ENCODE measurements at places on chromosomes 5 and 9.

DNA sequence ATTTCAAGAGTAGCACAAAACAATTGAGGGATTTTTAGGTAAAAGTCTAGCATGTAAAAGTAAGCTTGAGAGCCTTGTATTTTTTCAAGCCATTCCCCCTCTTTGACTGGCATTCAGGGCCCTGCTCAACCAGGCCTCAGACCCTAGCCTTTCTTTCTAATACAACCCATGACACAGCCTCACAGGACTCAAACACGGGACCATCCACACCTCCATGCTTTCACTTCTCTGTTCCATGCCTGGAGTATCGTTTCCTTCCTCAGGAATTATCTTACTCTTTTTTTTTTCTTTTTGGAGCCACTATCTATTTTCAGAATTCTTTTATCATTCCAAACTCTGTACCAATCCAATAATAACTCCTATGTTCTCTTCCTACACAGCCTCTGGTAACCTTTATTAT lies 560.2 kb upstream of the CLINT1 start:
- no peak for DNase-seq

DNA sequence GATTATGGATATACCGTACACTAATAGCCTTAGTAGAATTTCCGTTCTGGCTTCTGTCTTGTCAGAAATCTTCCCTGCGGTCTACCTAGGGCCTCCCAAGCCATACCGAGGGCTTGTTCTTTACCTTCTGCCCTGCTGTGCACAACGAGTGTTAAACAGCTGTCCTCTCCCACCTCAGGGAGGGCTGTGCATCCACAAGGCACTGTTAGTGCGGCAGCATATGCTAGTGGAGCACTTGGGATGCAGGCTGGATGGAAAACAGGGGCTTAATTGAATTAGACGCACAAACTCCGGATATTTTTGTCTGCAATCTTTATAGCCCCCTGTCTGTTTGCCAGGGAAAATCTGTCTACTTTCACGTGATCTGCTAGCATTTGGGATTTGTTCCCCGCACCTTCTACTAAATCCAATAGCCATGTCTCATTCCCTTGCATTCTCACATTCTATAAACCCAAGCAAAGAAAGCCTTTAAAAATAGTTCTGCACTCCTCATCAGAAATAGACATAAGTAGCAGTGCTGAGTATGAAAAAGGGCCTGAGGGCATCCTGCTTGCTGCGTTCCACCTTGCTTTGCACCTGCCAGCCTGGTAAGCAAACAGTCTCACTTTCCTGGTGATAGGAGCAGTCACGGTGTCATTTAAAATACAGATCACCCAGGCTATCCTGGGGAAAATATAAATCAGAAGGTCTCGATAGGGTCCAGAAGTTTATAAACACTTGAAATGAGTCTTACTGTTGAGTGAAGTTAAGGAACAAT lies 382.6 kb downstream of the RASEF start:
- no peak for DNase-seq

DNA sequence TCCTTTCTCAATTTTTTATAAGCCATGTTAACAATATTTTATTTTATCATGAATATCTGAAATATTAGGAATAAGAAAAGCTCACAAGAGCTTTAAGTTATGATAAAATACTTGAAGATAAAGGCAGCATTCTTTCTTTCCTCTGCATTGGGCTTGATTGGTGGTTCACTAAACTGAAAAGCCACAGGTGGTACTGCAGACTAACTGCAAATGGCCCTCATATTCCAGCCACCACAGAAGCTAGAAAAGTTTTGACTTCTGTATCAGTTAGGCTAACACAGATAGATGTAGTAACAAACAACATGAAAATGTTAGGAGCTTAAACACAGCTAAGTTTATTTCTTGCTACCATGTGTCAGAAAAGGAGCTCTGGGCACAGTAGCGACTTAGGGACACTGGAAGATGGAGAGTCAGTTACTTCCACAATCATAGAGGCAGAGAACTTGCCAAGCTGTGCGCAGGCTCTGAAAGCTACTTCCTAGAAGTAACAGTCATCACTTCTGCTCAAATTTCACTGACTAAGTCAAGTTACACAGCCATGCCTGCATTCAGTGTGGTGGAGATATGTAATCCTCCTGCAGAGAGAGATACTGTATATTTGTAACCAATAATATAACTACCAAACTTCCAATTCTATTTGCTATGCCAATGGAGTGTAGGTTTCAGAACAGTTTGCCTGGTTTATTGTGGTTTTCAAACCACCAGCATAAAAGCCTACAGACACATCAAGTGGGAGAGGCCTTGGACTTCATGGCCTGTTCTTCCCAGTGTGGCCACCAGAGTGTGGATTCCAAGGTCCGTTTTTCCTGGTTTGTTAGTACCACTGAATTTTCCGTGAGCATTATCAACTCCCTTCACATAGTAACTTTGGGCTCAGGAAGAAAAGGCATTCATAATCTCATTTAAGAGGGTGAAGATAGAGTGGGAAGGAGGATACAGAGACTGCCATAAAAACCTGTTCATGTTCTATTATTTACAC lies 268.3 kb downstream of the PJA2 start:
- peak; percentile 69 for DNase-seq

DNA sequence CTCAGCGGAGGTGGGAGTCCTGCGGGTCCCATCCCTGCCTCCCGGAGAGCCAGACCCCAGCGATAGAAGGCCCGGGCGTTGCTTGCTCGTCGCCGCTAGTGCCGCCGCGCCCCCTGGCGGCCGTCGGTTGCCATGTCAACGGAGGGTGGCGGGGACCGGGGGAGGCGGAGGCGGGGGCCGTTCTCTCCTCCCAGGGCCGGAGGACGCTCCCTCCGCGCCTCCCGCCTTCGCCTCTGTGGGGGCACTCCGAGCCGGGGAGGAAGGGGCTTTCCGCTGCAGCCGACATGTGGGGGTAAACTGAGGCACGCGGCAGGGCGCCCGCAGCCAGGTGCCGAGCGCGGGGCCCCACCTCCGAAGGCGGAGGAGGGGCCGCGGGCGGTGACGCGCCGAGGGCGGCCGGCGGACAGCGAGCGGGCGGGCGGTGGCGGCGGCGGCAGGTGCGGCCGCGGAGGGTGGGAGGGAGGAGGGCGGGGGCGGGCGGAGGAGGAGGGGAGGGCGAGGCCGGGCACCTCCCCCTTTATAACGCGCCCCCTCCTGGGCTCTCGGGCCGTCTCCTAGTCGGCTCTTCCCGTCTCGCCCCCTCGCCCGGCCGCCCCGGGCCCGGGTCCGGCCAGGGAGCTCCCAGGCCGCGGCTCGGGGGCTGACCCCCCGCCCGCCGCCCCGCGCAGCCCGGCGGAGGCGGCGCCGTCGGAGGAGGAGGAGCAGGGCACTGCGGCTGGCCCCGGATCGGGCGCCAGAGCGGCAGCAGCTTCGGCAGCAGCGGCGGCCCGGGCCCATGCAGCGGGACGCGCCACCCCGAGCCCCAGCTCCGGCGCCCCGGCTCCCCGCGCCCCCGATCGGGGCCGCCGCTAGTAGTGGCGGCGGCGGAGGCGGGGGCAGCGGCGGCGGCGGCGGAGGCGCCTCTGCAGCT lies 556 bp upstream of the CDK9 start:
- peak; percentile 71 for DNase-seq

- peak; percentile 85 for DNase-seq
These were observed 373.6 kb downstream of the ADGRV1 start for GRCh38 chr5:90932052-90932699.

All from iris pigment epithelial cell (primary cell).